ENCODE measurements at places on chromosomes 12 and 14.

DNA sequence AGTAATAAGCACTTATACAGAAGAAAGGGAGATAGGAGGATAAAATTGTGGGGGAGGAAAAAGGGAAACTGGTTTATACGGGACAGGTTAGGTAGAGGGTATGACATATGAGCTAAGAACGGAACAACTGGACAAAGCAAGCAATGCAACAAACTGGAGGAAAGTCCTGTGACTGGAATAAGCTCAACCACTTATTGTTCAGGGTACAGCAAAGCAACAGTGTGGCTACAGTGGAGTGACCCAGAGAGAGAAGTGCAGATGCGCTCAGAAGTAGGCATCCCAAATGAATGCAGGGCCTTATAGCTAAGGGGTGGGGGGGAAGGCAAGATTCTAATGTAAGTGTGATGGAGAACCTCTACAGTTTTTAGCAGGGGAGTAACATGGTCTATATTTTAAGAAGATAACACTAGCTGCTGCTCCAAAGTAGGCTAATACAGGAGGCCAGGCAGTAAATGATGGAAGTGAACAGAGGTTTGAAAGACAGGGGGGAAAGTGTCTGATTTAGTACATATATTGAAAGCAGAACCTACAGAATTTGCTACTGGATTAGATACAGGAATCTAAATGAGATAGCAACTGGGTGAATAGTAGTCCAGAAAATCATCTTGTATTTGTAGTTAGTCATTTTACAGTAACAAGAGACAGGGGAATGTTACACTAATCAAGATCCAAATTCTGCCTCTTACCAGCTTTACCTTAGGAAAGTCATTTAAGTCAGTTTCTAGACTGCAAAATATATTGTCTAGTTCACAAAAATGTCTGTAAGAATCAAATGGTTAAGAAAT, 3.3 kb downstream of the UBE2N start:
- DNase-seq, result no peak

GRCh38 chr12:39764944-39765560, 145.4 kb upstream of the ABCD2 start:
- no peak for DNase-seq

- no peak for DNase-seq
Measured at GRCh38 chr14:41900644-41901043, 294.0 kb downstream of the LRFN5 start.

GRCh38 chr14:103232031-103232808, 101.8 kb upstream of the EIF5 start:
- no peak for DNase-seq

- DNase-seq, result no peak
Measured at GRCh38 chr12:113236539-113237399, 15.5 kb downstream of the TPCN1 start.

DNA sequence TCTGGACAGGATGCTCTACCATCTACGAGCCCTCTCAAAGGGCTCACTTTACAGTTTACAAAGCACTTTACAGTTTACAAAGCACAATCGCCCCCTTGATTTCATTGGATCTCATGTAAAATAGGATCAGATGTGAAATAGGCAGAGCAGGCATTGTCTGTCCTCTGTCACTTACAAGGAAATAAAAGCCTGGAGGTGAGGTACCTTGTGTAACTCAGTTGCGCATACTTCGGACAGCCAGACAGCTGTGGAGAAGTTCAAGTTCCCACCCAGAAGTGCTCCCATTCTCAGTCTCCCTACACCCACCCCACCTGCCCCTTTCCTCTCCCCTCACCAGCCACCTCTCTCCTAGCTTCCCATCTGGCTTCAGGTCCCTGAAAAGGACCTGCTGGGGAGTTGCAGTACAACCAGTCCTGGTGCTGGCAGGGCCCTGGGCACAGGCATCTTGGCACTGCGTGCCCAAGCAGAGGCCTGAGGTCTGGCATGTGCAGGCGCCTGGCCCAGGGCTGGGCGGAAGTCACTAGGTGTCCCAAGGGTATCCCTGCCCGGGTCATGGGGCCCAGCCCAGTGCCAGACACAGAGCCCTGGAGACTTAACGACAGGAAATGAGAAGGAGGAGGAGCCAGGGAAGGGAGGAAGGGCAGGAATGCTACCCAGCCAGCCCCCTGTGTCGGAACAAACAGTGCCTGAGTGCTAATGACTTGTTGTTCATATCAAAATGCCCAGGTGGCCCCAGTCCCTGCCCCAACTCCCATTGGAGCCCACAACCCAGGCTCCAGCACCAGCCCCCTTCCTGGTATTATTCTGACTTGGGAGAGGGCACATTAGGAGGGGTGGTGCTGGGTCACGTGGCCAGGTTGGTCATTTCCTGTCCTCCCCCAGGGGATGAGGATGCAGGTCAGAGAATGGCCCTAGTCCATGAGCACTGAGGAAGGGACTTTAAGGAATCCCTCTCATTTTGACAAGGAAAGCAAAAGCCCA, 5.4 kb downstream of the RAPGEF3 start:
- DNase-seq, result no peak

- DNase-seq, result peak; percentile 80
Measured at GRCh38 chr14:74608959-74609611, 3.0 kb downstream of the LTBP2 start.

Measured in activated CD4-positive, alpha-beta T cell treated with anti-CD3 and anti-CD28 coated beads, Interleukin-2, amount 50 U/mL, for 24 hours (primary cell).